ENCODE measurements at places on chromosomes 3 and 15. TPM values are rescaled to one million over a fixed set of nuclear protein-coding genes. Genes with fewer than 3 reads are reported as not detected.

PIERCE2 gene
- 1.2 TPM for total RNA-seq

C15orf61 gene
- 6.8 TPM for total RNA-seq

TRH gene
- total RNA-seq: not detected

ADCY5 gene
- not detected for total RNA-seq

PRR20G gene
- not detected for total RNA-seq

SH2D7 gene
- not detected for total RNA-seq

GHRL gene
- not detected for total RNA-seq

CKMT1A gene
- 1.5 TPM for total RNA-seq

GOLGA8O gene
- 0.28 TPM for total RNA-seq

DNA sequence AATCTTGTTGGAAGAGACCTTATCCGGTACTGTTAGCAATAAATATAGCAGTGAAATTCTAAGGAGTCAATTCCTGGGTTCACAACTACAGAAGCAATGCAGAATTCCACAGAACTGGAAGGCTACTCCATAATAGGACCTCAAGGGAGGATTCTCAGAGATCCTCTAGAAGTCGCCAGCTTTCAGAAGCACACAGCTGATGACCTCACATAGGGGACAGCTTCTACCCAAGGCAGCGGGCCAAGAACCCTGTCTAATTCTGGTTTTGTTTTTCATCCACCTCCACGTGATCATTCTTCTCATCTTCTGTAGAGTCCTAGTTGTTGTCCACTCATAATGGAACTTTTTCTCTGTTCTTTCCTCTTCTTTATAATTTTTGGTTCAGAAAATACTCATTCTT is 99.4 kb downstream of the ERC2 start:
- DNase-seq: no peak

DNA sequence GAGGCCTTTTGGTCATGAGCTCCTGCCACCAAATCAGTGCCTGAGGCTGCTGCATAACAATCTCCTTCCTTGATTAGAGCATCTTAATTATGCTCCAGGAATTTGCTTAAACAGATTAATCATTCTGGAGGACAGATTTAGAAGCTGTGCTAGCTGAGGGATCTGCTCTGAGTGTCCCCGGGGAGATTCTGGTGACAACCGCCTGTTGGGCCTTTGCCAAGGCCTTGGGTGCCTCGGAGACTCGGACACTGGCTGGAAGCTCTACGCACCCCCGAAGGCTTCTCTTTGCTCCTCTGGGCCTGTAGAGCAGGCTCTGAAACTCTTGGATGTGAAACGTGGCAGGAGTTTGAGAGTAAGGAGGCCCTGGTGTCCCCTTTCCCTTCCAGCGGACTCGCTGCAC is 264.1 kb downstream of the CD47 start:
- no peak for DNase-seq

- peak; percentile 52 for DNase-seq
Observed at GRCh38 chr3:171383206-171384018, 76.8 kb downstream of the TNIK start.

GRCh38 chr3:99945328-99945995 is 127.8 kb downstream of the CMSS1 start:
- DNase-seq: no peak

DNA sequence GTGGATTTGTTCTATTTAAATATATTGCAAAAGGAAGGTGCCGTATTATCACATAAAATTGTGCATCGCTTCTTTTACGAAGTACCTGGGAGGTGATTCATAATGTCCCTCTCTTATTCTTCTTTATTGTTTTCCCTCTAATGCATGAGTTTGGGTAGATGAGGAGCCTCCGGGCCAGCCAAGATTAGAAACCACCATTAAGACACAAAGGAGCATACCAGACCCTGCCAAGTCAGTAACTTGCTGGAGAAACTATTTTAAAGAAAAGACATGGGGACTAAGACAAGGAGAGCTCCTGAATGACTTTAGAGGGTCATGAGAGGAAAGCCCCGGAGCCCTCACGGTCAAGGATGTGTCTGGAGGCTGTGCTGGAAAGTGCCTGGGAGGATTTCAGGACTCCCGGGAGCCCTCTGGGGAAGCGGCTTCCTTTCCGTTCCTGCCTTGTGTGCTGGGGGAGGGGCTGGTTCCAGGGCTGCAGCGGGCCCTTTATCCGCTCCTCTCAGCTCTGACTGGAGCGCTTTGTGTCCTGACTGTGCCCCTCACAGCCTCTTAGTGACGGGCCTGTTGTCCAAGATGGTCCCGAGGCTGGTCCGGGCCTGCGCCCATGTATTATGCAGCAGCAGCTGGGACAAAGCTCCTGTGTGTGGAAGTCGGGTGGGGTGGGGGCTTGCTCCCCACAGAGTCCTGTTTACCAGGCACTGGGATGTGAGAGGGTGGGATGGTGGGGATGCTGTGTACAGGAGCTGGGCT is 35.7 kb downstream of the CORO2B start:
- DNase-seq: no peak

DNA sequence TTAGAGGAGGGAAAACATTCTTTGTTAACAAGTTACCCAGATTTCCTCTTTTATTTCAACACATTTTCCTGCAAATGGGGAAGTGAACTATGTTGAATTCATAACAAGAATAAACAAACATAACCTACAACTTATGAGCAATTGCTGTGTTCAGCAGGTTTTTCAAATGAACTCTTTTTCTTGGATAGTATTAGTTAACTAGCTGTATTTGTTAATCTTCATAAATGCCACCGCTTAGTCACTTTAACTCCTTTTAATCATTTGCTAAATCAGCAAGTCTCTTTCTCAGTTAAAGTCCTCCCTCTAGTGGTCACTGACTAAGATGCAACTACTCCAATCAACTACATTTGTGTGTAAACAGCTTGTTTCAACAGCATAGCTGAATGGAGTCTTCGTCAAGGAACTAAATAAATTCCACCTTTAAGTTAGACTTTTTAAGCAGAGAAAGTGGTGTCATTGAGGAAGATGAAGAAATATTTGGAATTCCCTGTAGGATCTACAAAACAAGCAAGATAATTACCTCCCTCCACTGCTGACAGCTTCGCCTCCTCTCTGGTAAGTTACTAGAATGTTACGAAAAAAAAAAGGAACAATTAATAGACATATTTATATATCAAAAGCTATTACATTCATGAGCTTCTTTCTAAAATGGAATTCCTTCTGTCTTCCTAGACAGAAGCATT is 1122.0 kb downstream of the ROBO1 start:
- peak; percentile 65 for DNase-seq

DNA sequence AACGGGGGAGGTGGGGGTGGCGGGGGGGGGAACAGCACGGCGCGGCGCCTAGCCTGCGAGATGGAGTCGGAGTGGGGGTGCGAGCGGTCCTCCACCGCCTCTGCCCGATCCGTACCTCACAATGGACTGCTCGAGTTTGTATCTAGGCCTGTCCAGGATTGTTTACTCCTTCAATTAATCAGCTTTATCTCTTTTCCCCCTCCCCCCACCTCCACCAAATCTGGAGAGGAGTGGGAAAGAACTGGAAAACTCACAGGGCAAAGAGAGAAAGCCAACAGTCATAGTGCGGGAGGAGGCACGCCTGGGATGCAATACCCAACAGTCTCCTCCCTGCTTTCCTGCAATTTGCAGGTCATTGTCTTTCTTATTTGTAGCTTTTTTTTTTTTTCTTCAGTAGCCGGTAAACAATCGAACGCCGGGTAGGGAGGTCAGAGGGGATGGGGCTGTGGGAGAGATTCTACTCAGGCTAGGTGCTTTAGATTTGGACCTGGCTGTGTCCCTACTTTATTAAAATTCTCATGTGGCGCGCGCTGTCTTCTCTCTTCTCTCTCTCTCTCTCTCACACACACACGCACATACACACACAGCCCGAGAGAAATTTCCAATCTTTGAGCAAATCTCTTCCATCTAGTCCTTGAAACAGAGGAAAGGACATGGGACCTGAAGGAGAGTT is 6.9 kb upstream of the MEIS2 start:
- DNase-seq: no peak

DNA sequence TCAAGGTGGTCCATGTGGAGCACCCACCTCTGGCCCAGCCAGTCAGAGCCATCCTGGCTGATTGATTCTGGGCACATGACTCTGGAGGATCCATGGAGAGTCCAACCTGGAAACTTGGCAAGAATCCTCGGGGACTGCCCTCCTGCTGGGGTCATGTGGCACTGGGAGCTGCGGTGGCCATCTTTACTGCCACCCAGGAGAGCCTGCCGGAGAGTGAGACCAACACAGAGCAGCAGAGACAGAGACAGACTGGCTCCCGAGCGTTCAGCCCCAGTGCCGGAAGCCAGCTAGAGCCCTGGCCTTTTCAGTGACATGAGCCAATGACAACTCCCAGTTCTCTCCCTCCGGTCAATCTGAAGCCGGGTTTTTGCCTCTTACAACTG is 11.5 kb upstream of the GATA2 start:
- no peak for DNase-seq

DNA sequence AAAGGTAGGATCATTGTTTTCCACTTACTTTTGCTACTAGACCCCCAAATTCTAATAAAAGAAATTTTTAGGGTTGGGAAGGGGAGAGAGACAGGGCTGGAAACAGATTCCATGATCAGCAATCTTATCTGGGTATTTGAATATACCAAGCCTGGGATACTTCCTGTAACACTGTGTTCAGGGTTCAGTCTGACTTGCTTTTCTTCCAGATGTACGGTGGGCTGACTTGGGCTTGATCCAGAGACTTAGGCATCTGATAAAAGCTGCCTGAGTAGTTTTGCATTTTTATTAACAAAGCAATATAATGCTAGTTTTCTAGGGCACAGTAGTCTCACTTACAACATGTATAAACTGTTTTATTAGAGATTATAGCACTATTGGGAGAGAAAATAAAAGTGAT is 49.2 kb downstream of the KCNMB2 start:
- DNase-seq: no peak

DNA sequence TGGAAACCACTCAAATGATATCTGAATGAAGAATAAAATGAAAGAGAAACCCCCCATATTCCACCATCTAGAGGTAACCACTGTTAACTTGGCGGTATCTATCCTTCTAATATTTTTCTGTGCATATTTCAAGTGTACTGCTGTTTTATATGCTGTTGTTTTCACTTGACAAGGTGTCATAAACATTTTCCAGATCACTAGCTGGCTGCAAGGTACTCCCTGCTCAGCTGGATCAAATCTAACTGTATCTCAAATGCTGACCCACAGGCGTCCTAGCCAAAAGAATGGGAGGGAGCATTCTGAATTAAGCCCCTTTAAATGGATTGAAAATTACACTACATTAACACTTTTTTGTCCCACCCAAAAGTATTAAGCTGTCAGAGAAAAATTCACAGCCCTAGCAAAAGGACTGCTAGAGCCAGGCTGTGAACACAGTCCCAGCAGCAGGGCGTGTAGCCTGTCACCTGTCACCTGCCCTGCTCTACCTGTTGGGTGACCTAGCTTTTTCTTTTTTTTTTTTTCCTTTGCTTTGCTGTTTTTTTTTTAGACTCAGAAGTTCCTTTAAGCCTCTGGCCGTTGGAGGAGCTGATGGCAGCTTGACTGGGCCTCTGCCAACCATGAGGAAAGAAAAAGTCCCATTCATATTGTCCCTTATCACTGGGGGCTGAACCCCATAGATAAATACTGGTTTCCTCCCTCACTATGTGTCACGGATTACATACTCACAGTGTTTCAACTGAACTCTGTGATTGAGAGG is 93.7 kb upstream of the TSC22D2 start:
- peak; percentile 75 for DNase-seq

DNA sequence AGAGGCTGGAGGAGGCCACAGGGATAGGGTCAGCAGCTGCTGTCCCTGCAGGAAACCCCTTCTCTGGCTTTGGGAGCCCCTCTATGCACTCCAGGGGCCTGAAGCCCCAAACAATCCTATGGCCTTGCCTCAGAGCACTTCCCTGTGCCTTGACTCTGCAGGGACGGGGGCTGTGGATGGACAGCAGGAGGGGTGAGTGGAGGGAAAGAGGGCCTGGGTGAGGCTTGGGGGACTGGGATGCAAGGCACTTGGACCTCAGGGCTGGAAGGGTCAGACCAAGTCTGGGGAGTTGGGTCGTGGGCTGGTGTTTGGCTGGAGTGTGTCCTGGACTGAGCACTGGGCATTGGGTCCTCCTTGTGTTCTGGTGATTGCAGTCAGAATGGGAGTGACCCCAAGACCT is 769.8 kb downstream of the EPHA3 start:
- DNase-seq: no peak

DNA sequence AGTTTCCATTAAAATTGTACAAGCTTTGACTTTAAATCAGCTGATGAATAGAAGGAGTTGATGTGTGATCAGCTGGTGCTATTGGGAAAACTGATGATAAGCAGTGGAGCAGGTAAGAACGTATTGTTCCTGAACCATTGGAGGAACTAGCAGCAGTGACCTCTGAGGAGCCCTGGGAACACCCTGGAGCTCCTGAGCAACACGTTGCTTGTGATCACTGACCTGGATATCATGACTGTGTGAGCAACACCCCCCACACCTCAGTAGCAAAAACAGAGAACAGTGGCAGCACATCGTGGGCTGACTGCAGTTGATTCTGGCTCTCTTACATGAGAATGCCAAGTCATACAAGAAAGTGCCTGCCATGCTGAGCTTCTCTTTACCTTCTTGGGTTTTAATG is 72.9 kb downstream of the BLM start:
- no peak for DNase-seq

DNA sequence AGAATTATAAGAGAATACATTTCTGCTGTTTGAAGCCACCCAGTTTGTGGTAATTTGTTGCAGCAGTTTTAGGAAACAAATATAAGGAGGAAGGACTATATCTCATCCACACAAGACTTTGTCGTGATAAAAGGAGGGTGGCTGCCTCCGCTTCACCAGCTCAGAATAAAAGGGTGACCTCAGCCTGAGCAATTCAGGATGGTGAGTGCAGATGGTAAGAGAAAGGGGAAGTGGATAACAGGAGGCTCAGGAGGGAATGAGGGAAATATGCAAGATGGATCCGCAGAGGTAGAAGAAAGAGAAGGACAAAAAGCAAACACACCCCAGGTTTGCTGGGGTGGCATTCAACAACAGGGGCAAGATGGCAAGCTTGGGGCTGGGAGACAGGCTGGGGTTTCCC is 108.1 kb upstream of the TNFAIP8L3 start:
- DNase-seq: no peak

GRCh38 chr3:52004163-52004787 is 8.6 kb upstream of the RPL29 start:
- DNase-seq: no peak

GRCh38 chr3:181176601-181177000 is 187.1 kb upstream of the DNAJC19 start:
- peak; percentile 48 for DNase-seq

DNA sequence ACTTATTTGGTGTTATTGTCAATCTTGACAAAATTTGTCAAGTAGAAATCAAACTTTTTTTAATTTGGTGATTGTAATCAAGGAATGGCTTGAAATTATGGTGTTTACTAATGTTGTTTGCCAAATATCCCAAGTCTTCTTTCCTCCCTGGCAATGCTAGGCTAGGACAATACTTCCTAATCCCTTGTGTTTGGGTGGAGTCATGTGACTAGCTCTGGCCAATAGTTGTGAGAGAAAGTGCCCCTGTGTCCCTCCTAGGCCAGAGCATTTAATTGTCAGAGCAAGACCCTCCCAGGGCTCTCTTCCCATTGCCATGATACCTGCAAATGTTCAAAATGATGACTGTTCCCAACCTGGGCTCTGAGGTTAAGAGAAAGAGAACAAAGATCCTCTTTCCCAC is 132.7 kb downstream of the ANXA2 start:
- DNase-seq: no peak

- no peak for DNase-seq
Observed at GRCh38 chr3:90184861-90185260, 1077.4 kb downstream of the EPHA3 start.

GRCh38 chr15:58921267-58921790 is 12.2 kb downstream of the SLTM start:
- no peak for DNase-seq

- no peak for DNase-seq
Observed at GRCh38 chr3:100120012-100120411, 5.7 kb upstream of the FILIP1L start.

- no peak for DNase-seq
Observed at GRCh38 chr3:70820397-70820796, 508.0 kb upstream of the MDFIC2 start.

Data from PC-9 (cell line).